Endothelial cell of umbilical vein (primary cell): ENCODE measurements at places on chromosomes 7 and 10. TPM values are rescaled to one million over a fixed set of nuclear protein-coding genes. Genes with fewer than 3 reads are reported as not detected.

The NEURL1 gene
- 0.22 and 0.30 TPM in 2 replicates for total RNA-seq

The LRRC61 gene
- total RNA-seq: 0.39 TPM in 1 of 2 replicates, not detected in the other

The MET gene
- 44.5 and 52.0 TPM in 2 replicates for total RNA-seq

The ADAM12 gene
- total RNA-seq: 0.33 and 0.37 TPM in 2 replicates

The CCDC136 gene
- 3.2 and 3.3 TPM in 2 replicates for total RNA-seq
